Epithelial cell of prostate (primary cell): ENCODE measurements at places on chromosomes 11 and 22.

DNA sequence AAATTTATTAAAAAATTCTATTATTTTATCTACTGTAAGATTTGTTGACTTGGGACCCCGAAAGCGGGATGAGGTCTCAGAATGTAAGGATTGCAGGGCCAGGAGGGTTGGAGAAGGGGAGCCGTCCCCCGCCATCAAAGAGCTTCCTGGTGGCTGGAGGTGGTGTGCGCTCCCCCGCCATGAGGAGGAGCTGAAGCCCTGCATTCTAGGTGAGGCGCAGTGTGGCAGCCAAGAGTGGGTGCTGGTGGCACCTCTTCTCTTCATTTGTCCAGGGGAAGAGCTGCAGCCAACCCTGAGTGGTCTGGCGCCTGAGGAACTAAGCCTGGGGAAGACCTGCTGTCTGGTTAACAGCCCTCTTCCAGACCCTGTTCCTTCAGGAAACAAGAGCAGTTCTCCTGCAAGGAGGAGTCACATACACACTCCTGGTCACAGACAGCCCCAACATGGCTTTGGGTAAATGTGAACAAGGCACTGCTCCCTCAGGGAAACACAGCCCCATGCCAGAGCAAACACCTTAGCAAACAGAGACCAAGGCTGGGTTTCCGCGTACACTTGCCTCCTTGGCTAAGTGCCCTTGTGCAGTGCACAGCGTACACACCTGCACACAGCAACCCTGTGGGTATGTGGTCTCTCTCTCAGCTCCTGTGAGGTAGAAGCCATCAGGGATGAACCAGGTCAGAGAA is 17.3 kb downstream of the RTN4RL2 start:
- no peak for DNase-seq

DNA sequence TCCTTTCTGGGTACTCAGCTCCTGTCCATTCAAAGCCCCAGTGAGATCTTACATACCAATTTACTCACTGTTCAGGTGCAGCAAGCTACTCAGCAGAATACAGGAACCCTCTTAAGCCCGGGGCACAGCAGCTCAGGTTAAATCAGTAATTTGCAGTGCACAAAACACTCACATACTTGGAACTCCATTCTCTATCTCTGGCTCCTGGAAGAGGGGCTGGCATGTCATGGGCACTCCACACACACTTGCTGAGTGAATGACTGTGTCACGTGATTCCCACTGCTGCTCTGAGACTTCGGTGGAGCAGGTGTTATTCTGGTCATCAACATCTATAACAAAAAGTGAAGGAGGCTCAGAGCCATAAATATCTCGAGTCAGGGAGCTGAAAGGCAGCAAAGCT is 157.3 kb upstream of the BDNF start:
- no peak for DNase-seq

DNA sequence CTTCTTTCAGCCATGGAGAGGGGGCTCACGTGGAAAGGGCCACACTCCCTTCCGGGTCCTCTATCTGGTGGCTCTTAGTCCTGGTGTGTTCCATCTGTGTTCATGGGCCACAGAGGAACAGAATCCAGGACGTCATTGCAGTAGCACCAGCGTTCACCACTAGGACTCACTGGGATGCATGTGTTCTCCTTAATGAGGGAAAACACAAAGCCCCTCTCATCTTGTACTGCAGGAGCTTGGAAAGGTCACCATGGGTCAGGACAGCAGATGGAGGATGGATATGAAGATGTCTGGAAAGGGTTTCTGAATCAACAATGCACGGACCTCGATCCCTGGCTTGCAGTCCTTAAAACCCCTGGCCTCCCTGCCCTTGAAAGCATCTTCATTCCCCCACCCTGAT is 113.8 kb upstream of the THY1 start:
- no peak for DNase-seq

GRCh38 chr11:113991170-113991569 is 16.3 kb downstream of the HTR3A start:
- DNase-seq = no peak

GRCh38 chr11:12232817-12233601 is 122.6 kb downstream of the MICAL2 start:
- DNase-seq = no peak

DNA sequence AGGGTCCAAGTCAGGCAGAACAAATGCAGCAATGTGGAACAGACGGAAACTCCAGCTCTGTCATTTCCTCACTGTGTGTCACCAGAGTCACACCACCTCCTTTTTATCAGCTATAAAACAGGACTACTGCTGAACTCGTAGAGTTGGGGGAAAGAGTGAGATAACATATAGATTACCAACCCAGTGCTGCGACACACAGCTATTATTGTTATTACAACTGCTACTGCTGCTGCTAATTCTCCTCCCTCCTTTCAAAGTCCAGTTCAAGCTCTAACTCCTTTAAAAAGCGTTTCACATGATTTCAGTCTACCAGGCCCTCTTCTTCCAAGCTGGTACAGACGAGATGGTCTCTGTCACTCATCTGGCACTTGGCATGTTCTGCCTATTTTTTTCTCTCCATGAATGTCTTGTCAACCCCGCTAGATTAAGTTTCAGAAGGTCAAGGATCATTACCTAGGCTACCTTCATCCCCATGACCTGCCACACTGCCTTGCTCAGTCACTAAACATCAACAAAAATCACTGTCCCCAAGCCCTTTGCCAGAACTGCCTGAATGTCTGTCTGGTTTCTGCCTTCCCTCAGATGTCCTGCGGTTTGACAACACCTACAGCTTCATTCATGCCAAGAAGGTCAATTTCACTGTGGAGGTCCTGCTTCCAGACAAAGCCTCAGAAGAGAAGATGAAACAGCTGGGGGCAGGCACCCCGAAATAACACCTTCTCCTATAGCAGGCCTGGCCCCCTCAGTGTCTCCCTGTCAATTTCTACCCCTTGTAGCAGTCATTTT is 3.7 kb upstream of the MTFP1 start:
- DNase-seq = no peak

DNA sequence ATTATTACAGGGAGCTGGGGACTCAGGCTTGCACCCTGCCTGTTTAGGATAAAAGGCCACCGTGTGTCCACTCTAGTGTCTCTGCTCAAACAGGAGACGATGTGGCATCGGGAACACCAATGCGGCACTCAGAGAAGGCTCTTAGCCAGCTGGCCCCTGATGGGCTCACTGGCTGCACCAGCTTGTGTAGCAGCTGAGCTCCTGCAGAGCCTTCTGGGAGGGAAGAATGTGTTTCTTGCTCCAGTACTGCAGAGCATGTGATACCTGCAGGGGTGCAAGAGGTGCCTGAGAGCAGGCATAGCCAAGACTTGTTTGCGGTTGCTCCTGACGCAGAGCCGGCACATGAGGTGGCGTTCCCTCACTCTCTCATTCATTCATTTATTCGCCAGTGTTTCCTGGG is 44.4 kb upstream of the KCNQ1OT1 start:
- no peak for DNase-seq

- DNase-seq = no peak
These were observed 107.6 kb downstream of the RBFOX2 start for GRCh38 chr22:35921044-35921443.

GRCh38 chr11:57746920-57747319 is 4.7 kb downstream of the BTBD18 start:
- DNase-seq = no peak

DNA sequence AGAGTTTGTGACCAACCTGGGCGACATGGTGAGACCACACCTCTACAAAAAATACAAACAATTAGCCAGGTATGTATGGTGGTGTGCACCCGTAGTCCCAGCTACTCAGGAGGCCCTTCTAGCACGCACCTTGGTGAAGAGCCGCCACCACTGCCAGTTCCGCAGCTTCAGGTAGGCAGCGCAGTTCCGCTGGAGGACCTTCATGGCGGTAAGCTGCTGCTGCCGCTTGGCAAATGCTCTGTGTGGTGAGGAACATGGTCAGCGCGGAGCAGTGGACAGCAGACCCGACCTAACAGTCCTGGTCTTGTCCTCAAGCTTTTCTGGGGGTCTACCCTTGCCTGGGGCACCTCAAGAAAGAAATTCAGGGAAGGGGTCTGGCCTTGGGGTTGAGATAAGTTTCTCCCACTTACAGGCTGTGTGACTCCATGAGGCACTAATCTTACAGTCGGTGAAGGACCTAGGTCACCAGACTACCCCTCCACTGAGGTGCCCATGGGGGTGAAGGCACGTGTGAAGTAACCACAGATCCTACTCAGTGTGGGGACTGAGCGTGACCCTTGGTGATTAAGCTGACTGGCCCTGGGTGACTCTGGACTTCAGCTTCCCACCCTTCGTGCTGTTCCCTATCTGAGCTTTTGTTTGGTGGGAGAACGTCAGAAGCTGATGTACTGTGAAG is 49.6 kb downstream of the APOL1 start:
- no peak for DNase-seq

GRCh38 chr11:113623114-113623513 is 83.0 kb downstream of the TMPRSS5 start:
- DNase-seq = no peak

- no peak for DNase-seq
These were observed 1.7 kb upstream of the LRRC74B start for GRCh38 chr22:21043860-21044535.

DNA sequence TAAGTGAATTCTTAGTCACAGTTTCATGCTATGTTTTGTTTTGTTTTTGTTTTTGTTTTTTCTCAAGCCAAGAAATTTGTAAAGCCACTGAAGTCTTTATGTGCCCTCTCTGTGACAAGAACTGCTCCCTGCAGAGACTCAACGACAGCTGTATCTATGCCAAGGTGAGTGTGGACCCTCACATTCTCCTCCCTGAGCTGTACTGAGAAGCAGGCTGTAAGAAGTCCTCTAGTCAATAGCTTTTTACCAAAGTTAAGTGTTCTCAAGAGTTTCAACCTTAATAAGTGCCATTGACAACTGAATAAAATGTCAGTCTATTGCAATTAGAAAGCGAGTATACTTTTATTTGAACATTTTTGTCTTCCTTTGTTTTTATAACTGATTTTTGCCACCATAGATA is 18.9 kb downstream of the MUC15 start:
- DNase-seq = no peak

DNA sequence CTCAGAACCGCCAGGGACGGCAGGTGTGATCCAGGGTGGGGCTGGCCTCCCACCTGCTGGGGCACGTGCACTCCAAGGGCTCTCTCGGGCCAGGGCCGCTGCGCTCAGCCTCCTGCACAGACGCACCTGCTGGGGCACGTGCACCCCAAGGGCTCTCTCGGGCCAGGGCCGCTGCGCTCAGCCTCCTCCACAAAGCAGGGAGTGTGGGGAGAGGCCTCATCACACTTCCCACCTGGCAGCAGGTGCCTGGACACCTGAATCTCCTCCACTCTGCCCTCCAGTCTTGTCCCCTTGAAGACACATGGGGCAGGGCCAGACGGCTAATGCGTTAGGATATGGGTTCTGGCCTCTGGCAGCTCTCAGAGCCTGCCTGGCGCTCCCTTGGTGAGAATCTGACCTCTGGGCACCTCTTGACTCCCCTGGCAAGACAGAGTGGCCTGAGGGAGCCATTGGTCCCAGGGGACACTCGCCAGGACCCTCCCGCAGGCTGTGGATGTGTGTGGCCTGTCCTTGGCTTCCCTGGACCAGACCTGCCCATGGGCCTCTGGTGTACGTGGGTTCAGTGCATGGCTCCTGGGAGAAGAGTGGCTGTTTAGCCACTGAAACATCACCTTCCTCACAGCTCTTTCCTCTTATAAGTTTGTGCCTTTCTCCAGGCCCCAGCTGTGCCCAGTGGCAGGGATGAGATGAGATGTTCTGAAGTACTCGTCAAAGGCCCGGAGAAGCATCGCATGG is 73.5 kb downstream of the BRD1 start:
- DNase-seq = no peak

GRCh38 chr11:109374441-109374840 is 47.5 kb upstream of the C11orf87 start:
- no peak for DNase-seq

DNA sequence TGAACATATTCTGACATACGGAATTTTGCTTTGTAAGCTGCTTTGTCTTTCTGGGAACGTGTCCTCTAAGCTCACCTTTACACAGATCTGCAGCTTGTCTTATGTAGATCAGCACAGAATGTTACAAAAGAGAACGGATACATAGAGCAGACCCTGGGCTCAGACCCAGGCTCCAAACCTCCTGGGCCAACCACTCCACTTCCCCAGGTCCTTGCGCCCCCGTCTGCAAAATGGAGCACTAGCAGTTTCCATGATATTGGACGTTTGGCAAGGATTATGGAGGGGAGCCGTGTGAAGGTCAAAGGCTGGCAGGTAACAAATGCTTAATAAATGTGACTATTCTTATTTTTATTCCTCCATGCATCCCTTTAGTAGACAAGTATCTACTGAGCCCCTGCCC is 358.4 kb downstream of the CTTN start:
- no peak for DNase-seq

DNA sequence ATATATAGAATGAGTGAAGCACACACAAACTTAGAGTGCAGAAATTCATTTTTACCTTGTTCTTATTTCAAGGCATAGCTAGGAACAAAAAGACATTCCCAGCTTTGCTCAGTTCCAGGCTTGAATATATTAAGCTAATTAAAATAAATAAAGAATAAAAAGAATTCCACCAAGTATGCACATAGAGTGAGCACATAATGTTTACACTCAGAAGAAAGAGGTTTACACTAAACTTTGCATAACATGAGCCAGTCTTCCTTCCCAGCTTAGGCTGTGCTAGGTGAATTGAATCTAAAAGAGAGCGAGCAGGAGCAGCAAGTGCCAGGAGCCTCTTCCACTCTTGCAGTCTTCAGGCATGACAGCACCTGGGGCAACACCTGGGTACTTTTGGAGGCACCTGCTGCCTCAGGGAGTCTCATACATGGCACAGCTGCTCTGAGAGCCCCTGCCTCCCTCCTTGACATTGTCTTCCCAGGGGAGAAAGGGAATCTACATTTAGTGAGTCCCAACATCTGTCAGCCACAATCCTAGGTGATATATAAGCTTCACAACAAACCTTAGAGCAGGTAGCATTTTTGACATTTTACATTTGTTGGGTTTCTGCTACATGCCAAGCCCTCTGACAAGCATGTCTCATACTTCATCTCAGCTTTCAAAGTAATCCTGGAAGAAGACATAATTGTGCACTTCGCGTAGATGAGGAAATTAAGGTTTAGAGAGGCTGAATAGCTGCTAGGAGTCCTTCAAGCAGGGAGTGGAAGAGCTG is 732.7 kb upstream of the TENM4 start:
- no peak for DNase-seq
